Stimulated activated CD4-positive, alpha-beta T cell treated with anti-CD3 and anti-CD28 coated beads, Interleukin-2, amount 100 ng/mL, for 24 hours (primary cell): ENCODE measurements at places on chromosomes 5 and 9.

DNA sequence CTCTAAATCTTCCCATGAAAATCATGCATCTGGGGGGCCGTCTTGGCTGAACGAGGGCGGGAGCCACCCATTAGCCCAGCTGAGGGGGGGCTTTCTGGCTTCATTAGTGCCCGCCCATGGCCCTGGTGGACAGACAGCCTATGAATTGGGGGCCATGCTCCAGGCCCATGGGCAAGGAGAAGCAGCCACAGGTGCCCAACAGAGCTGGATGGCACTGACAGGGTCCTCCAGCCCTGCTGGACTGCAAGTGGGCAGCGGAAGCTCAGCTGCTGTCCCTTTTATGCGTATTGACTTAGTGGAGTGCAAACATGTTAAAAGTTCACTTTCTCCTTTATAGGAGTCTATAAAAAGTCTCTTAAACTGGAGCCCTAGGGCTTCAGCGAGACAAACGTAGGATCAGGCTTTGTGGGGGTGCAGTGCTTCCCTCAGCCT, 75.3 kb downstream of the MACROH2A1 start:
- DNase-seq: no peak

GRCh38 chr9:133532937-133533668, 1.4 kb upstream of the ADAMTSL2 start:
- DNase-seq: peak; percentile 82

DNA sequence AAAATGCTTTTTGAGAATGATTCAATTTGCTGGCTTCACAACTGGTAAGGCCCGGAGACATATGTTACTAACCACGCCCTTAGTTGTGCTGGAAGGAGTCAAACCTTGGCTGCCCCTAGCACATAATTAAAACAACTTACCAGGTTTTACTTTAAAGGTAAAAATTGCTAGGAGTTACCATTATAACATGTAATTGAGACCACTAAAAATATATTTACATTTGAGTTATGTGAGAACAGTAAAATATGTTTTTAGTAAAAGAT, 435.6 kb upstream of the CDH9 start:
- no peak for DNase-seq

GRCh38 chr5:26582350-26583045, 455.9 kb downstream of the CDH9 start:
- DNase-seq: no peak

GRCh38 chr9:91197232-91198181, 164.2 kb downstream of the AUH start:
- no peak for DNase-seq

GRCh38 chr5:156647034-156647451, 203.1 kb upstream of the PPP1R2B start:
- DNase-seq: no peak

- DNase-seq: peak; percentile 47
Measured at GRCh38 chr9:90870621-90871326, 69.2 kb downstream of the SYK start.

DNA sequence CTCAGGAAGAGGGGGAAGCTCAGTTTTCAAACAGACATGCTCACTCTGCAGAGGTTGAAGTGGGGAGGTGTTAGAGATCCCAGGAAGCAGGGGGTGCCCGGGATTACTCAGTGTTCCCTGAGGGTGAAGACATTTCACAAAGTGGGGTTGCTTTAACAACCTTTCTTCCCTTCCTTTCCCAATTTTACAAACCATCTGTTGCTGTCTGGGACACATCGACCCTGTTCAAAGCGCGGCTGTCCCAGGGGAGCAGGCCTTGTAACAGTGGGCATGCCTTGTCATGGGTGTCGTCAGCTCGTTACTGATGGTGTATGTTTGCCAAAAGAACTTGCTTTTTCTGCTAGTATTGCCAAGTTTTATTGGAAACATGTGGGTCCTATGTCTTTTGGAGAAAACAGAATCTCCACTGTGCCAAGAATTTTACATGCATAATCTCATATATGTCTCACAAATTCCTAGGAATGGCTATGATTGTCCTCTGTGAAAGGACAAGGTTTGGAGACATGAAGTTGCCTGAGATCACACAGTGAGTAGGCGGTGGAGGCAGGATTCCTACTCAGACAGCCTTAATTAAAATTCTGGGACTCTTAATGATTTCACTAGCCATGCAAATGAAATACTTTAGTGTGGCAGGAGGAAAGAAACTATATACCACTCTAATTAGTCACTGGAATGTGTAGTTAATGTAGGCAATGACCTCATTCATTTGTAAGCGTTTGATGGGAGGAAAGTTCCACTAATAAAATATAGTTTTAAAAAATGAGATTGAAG, 198.9 kb downstream of the NXNL2 start:
- no peak for DNase-seq

- DNase-seq: no peak
Measured at GRCh38 chr9:116644091-116644688, 42.9 kb upstream of the TRIM32 start.

DNA sequence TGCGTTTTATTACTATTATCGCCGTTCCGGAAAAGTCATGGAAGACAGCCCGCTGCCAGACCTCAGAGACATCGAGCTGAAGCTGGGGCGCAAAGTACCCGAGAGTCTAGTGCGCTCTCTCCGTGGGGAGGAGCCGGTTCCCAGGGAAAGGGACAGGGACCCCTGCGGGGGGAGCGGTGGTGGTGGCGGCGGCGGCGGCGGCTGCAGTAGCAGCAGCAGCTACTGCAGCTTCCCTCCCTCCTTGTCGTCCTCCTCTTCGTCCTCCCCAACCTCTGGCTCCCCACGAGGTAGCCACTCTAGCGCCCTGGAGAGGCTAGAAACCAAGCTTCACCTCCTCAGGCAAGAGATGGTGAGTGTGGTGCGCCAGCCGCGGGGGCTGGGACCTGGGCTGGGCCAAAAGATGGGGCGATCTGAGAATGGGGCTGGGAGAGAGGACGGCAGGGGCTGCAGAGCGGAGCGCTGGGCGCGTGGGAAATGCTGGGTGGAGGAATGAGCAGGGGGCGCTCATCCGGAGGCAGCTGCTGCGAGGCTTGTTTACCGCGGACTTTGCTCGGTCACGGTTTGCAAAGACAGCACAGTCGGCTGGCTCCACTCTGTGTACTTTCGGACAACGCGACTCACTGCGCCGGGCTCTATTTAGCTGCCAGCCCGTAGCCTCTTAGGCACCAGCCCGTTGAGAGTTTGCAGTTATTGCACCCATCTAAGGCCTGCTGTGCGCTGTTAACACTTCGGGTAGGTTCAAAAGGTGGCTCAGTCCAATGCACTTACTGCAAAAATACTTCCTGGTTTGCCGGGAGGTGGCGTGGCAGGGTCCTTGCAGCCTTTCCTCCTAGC, 1.1 kb downstream of the LURAP1L start:
- DNase-seq: no peak

- no peak for DNase-seq
Measured at GRCh38 chr9:133396952-133397351, 20.8 kb downstream of the STKLD1 start.

DNA sequence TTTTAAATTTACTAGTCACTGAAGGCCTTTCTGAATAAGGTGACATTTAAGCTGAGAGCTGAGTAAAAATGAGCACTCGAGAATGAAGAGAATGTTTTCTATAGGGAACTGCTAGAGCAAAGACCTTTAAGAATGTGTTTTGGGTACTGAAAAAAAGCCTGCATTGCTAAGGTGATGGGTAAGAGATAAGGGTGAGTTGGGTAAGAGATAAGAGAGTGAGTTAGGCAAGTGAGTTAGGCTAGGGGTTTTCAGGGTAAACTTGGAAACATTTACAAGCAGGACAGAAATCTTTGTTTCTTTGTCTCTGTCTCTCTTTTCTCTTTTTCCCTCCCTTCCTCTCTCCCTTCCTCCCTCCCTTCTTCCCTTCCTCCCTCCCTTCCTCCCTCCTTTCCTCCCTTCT, 5.6 kb downstream of the RAD23B start:
- no peak for DNase-seq

- DNase-seq: no peak
Measured at GRCh38 chr5:2432076-2432920, 319.2 kb downstream of the IRX2 start.

GRCh38 chr9:83155733-83156132, 92.8 kb upstream of the RASEF start:
- no peak for DNase-seq

DNA sequence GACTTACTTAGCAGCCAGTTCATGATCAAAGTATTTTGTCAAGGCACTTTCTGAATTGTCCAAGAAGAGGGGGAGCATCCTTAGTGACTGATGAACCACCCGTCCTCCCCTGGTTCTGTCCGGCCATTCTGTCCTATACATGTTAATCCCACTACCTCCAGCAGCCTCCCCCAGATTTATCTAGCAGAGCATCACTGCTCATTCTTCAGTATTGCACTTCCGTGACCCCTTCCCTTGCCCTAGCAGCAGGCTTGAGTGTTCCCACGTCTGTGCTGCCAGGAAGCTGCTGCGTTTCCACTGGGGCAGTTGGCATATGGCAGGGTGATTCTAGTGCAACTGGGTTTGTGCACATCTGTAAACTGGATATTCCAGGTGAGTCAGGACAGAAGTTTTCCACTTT, 4.5 kb downstream of the GLDC start:
- no peak for DNase-seq

DNA sequence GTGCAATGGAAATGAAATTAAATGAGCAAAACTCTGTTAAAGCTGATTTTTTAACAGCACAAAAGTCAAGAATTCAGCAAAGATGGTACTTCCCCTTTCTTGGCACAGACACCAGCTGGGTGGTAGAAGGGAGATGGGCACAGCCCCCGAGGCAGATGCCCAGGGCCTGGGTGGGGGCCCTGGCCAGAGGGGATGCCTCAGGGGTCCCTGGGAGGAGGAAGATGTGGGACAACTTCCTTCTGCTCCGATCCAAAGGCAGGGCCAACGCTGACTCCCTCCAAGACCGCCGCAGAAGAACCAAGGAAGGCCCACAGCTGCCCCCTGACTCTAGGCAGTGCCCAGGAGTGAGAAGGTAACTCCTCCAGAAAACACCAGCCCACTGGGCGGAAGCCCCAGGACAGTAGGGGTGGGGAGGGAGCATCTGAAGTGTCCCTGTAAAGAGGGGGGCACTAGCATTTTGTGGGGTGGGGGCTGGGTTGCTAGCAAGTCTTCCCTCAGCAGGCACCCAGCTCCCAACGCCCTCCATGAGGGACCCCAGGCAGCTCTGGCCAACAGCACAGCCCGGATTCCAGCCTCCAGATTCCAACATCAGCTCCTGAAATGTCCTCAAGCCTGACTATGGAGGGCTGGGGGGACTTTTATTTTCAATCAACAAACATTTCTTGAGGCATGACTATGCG, 4.9 kb downstream of the NACC2 start:
- DNase-seq: no peak

- no peak for DNase-seq
Measured at GRCh38 chr9:88451160-88451559, 62.9 kb downstream of the SPIN1 start.

DNA sequence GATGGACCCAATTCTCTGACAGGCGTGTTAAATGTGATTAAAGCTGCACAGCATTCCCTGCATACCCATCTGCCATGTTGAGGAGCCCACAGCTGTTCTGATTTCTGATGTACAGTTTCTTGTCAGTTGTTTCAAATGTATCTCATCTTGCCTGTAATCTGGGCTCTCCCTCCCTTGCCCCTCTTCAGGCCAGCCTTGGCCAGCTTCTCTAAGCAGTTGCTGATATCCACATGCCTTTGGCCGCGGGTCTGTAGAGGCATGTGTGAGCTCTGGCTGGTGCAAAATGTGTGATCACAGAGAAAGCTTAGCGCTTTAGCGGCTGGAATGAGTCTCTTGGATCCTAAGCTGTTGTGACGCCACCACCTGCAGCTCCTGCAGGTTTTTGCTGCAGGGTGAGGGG, 332.0 kb downstream of the MLLT3 start:
- DNase-seq: no peak

GRCh38 chr9:133054194-133054890, 7.4 kb upstream of the CEL start:
- no peak for DNase-seq

DNA sequence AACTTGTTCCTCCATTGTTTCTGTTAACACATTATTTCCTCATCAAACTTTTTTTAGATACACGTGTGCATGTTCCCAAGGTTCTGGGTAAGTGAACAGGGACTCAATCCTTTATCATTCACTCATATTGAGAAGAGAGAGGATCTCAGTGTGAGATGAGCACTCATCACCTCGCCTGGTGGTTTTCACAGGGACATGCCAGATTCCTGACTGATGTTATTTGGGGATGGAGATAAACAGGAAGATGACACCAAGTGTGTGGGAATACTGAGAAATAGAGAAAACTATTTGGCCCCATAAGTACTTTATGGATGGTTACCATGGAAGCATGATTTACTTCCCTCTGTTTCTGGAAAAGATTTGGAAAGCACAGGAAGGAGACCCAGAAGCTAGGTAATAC, 533.3 kb upstream of the DMAC1 start:
- DNase-seq: no peak

GRCh38 chr5:173878224-173878967, 9.8 kb upstream of the CPEB4 start:
- no peak for DNase-seq

DNA sequence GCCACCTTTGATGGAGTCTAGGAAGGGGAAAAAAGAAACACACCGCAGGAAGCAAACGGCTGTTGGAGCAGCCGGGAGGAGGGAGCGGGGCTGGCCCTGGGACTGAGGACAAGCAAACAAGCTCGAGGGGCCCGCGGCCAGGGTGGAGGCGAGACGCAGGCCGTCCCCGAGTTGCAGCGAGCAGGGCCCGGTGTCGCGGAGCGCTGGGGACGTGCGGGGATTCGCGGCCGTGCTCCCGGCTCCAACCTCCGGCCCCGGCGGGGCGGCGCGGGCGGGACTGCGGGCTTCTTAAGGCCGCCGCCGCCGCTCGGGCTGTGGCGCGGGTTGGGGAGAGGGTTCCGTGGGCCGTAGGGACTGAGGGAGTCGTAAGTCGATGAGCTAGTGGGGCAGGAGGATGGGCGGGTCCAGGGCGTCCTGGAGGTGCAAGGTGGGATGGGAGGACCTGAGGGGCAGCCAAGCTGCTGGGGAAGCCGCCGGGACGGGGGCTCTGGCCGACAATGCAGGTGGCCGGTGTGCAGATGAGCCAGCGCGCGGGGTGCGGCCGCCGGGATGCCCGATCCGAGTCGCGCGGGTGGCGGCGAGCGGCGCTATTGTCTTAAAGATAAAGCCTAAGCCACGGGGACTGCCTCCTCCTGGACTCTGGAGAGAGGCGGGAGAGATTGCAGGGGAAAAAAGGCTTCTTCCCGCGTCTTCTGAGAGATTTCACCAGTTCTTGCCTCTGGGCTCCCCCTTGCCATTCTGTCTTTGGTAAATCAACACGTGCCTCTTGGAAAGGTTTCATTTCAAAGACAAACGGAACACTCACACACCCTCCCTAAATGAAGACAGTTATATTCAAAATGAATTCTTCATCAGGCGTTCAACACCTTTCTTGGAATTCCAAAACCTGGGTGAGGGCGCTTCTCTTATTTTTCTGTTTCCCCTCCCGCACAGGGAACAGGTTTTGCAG, 1.6 kb upstream of the HAPLN1 start:
- DNase-seq: no peak

- DNase-seq: no peak
Measured at GRCh38 chr5:168756453-168757391, 177.6 kb upstream of the PANK3 start.
